Stimulated activated CD4-positive, alpha-beta T cell treated with anti-CD3 and anti-CD28 coated beads, Interleukin-12 subunit alpha, Interleukin-12 subunit beta, amount 100 ng/mL, for 48 hours (primary cell): ENCODE measurements at places on chromosomes 13 and 19.

DNA sequence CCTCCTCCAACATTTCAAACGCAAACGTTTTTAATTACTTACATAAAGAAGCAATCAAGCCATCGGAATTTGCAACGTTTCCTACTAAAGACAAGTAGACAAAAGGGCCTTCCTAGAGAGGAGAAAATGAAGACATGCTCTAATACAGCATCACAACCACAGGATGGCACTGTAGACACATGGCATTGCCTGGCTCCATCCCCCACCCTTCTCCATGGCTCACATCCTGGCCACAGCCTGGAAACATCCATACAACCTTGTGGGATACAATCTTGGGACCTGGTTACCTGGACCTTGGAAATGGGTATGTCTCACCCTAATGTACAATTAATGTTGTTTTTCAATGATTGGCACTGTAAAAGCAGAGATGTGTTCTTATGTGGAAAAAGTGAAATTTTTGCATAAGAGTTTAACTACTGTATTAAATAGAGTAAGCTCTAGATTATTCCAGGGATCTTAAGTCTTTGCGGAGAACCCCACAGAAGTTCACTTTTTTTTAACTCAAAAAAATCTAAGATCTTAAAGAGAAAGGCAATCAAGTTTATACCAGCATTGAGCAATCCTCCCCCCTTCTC, 21.5 kb downstream of the EBPL start:
- DNase-seq, result no peak

DNA sequence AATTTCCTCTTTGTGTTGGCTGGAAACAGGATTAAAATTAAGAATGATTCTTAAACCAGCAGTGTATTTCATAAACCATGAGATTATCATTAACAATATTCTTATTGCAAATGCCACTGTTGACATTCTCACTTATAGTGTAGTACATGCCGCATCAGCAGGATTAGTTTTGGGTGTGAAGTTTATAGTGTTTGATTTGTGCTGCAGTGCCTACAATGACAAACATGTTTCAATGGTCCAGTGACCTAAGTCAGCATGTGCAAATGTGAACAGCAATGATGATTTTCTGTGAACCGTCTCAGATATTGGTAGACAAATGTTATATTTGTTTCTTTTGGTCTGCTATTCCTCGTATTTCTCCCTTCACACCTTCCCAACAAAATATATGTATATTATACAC, 49.8 kb upstream of the TDRD3 start:
- DNase-seq, result no peak

- DNase-seq, result no peak
These were observed 6.2 kb downstream of the TEX29 start for GRCh38 chr13:111326621-111326965.

- DNase-seq, result peak; percentile 57
These were observed 3.0 kb downstream of the CNFN start for GRCh38 chr19:42386974-42387707.

DNA sequence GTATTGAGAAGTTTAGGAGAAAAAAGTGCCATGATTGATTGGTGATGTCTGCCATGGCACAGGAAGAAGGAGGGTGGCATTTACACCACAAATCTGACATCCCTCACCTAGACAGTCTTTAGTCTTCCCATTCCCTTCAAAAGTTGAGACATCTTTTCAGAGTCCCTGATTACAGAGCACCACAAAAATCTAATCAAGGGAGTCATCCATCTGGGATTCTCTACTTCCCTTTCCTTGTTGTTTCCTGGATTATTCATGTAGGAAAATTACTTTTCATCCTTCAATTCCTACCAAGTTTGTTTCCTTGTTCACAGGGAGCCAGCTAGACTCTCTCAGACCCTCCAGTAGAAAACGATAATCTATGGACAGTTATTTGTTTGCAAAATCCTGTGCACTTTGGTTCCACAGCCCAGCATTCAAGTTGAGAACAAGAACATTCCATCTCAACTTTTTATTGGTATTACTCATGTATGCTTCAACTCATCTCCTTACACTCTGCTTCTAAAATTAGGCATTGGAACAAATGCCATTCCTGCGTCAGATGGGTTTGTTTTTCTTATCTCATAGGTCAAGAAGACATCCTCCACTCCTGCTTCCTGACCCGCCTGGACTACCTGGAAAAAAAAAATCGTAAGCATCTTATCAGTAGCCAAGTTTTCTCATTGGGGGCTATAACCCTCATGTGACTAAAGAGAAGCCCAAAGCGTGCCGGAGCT, 259.9 kb downstream of the FOXO1 start:
- no peak for DNase-seq

- no peak for DNase-seq
These were observed 11.1 kb downstream of the TEX101 start for GRCh38 chr19:43425567-43426392.
